Thoracic aorta (tissue), 2 donors: ENCODE measurements at places on chromosomes 11 and 22. TPM values are rescaled to one million over a fixed set of nuclear protein-coding genes. Genes with fewer than 3 reads are reported as not detected.

GRCh38 chr11:76638270-76639197 lies 32.0 kb downstream of the LRRC32 start:
- no peak for DNase-seq

- no peak for DNase-seq
Measured at GRCh38 chr11:66685276-66686099, 7.8 kb upstream of the RBM4B start.

DNA sequence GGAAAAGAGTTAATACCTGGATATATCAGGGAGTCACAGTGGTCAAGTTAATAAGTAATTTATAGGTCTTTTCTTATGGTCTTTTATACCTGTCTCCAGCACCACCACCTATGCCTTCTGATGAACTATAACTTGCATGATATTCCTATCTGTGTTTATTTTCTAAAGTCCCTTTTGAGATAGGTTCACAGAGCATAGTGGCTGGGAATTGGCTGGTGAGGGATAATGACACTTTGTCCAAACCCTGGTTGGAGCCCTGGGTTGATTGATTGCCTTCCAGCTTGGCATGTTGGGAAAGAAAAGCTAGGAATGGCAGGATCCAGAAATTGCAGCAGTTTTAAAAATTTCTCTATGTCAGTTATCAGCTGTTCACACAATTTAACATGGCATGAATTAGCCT lies 23.2 kb downstream of the HIPK3 start:
- DNase-seq, result no peak

C11orf16 gene
- not detected for total RNA-seq

DNA sequence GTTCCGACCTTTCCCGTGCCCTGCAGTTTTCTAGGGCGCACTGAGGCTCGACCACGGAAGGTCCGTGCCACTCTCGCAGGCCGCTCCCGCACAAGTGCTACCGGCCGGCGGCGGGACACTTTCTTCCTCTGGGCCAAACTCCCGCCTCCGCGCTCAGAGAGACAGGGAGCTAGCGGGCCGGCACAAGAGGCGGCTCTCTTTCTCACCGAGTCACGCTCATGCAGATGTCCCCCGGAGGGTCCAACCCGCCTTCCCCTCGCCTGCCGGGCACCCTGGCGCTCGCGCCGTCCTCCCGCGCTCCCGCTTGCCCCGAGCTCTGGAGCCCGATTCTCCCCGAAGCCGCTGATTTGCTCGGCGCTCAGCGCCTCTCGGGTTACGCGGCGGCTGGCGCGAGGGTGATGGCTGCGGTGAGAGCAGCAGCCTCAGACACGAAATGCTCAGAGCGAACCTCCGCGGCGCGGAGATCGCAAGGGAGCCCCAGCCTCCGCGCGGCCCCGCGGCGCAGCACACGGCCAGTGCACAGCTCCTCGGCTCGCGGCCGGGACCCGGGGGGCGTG lies 1.0 kb downstream of the LMO1 start:
- no peak for DNase-seq

- DNase-seq, result no peak
Measured at GRCh38 chr11:126477535-126478305, 122.2 kb downstream of the ST3GAL4 start.

HIKESHI gene
- total RNA-seq, result 36.7 TPM

- peak; percentile 22 for DNase-seq
Measured at GRCh38 chr11:10351765-10352641, 47.1 kb downstream of the ADM start.

OR10G6 gene
- not detected for total RNA-seq

LSP1 gene
- total RNA-seq, result 23.6 TPM

GRCh38 chr11:128579798-128580504 lies 7.4 kb downstream of the ETS1 start:
- no peak for DNase-seq

- DNase-seq, result no peak
Measured at GRCh38 chr11:27184458-27185312, 144.1 kb downstream of the BBOX1 start.

GRCh38 chr11:134260503-134260902 lies 7.1 kb downstream of the ACAD8 start:
- no peak for DNase-seq

DNA sequence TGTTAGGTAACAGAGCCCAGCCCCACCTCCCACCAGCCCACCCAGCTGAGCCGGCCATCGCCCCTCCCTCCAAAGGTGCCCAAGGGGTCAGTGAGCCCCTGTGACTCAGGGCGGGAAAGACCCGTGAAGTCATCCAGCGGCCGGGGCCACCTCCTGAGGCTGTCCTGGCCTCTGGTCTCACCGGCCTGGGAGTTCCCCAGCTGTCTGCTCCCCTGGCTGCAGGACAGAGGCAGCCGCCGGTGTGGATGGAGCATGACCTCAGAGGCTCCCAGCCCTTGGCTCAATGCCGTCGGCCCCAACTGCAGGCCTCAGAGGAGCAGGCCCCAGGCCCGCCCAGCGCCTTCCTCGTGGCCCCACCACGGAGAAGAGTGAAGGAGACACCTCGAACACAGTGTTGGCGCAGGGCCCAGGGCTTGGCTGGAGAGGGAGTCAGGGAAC lies 28.7 kb downstream of the RPL3 start:
- DNase-seq, result no peak

GRCh38 chr11:120306519-120307242 lies 18.4 kb upstream of the TLCD5 start:
- no peak for DNase-seq

- no peak for DNase-seq
Measured at GRCh38 chr11:10657308-10658271, 36.0 kb downstream of the IRAG1 start.

GRCh38 chr22:29128891-29129807 lies 56.3 kb downstream of the KREMEN1 start:
- DNase-seq, result no peak

DNA sequence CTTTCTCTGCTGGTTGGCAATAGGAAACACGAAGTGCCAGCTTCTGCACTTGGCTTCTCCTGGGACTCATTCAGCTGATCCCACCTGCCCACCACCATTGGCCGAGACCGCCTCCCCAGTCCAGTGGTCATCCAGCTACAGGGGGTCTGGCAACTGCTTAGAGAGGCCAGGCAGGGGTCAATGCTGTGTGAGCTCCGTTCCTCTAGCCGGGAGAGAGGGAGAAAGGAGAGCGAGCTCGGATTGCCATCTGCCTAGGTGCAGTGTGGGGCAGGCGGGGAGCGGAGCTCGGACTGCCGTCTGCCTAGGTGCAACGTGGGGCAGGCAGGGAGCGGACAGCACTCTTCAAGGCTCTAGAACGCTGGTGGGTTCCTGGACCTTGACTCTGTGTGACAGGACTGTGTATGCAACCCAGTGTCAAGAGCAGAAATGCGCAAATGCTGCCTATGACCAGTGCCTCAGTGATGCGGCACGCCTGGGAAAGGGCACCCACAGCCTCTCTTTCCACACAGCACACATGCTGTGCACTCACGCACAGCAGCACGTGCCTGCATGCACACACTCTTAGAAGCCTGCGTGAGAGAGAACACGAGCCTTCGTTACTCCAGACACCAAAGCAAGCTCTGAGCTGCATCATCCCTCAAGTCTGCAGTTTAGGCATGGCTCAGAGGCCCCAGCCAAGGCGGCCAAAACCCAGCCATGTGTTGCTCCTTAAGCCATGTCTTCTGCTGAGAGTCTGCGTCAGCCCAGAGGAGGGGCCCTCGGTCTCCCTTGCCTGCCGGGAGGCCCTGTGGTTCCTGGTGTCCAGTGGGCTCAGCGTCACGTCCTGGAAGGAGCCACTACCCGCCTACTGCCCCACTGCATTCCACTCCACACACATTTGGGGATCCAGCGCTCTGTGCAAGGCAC lies 26.8 kb upstream of the JAM3 start:
- no peak for DNase-seq

ACTN3 gene
- not detected for total RNA-seq

DNA sequence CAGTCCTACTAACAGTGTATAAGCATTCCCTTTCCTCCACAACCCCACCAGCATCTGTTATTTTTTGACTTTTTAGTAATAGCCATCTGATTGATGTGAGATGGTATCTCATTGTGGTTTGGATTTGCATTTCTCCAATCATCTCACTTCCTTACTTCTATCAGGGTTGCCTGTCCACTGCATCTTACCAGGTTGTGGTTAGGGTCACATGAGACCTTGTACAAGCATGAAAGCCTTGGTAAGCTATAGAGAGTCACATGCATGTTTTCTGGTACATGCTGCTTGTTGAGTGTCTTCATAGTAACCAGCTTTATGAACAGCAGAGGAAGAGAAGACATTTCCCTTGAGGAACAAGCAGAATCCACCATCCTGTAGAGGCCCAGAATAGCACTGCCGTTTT lies 102.9 kb upstream of the PAX6 start:
- DNase-seq, result no peak

DNA sequence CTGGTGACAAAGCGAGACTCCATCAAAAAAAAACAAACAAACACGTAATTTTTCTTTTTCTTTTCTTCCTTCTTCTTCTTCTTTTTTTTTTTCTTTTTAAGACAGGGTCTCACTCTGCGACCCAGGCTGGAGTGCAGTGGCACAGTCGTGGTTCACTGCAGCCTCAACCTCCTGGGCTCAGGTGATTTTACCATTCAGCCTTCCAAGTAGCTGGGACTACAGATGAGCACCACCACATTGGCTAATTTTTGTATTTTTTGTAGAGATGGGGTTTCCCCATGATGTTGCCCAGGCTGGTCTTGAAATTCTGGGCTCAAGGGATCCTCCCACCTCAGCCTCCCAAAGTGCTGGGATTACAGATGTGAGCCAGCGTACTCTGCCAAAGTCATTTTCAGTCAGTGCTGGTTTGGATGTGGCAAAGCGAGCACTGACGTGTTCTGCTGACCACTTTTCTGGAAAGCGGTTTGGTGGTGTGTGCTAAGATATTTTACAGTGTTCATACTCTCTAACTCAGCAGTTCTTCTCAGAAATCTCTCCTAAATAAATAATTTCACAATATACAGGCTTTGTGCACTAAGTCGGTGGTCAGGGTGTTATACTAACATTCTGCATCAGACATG lies 10.7 kb downstream of the FAM118A start:
- DNase-seq, result no peak
